ENCODE measurements at places on chromosomes 6 and 20. TPM values are rescaled to one million over a fixed set of nuclear protein-coding genes. Genes with fewer than 3 reads are reported as not detected.

The APOBEC2 gene
- 2.4 TPM for polyA plus RNA-seq

The ELOVL2 gene
- 1.2 TPM for polyA plus RNA-seq

The ZKSCAN8 gene
- polyA plus RNA-seq = 4.0 TPM

The ZNF335 gene
- polyA plus RNA-seq = 7.4 TPM

The ADGRG6 gene
- 1.8 TPM for polyA plus RNA-seq

The PACSIN1 gene
- polyA plus RNA-seq = 4.7 TPM

The CST8 gene
- polyA plus RNA-seq = not detected

The PRND gene
- polyA plus RNA-seq = not detected

The CTCFL gene
- polyA plus RNA-seq = 0.80 TPM

The OOEP gene
- 0.73 TPM for polyA plus RNA-seq

The HLA-DRA gene
- 7.7 TPM for polyA plus RNA-seq

The JAG1 gene
- polyA plus RNA-seq = 7.1 TPM

The GTSF1L gene
- not detected for polyA plus RNA-seq

The ROS1 gene
- polyA plus RNA-seq = not detected

The PKIB gene
- polyA plus RNA-seq = 128 TPM

The CUL9 gene
- polyA plus RNA-seq = 4.9 TPM

The CFB gene
- polyA plus RNA-seq = 0.86 TPM

The HDGFL1 gene
- not detected for polyA plus RNA-seq

The BTBD9 gene
- polyA plus RNA-seq = 4.2 TPM

The LPA gene
- polyA plus RNA-seq = not detected

The MCM8 gene
- 8.5 TPM for polyA plus RNA-seq

The TCEA2 gene
- 54.4 TPM for polyA plus RNA-seq

The ABCC10 gene
- polyA plus RNA-seq = 18.9 TPM

The TUBB2B gene
- 355 TPM for polyA plus RNA-seq

The RSPO3 gene
- polyA plus RNA-seq = 0.30 TPM

The BFSP1 gene
- polyA plus RNA-seq = 2.7 TPM

Data from GM23338 (cell line).